Activated T-cell treated with anti-CD3 and anti-CD28 coated beads, Interleukin-2, amount 50 U/mL, for 24 hours (primary cell): ENCODE measurements at places on chromosomes 3 and 15.

DNA sequence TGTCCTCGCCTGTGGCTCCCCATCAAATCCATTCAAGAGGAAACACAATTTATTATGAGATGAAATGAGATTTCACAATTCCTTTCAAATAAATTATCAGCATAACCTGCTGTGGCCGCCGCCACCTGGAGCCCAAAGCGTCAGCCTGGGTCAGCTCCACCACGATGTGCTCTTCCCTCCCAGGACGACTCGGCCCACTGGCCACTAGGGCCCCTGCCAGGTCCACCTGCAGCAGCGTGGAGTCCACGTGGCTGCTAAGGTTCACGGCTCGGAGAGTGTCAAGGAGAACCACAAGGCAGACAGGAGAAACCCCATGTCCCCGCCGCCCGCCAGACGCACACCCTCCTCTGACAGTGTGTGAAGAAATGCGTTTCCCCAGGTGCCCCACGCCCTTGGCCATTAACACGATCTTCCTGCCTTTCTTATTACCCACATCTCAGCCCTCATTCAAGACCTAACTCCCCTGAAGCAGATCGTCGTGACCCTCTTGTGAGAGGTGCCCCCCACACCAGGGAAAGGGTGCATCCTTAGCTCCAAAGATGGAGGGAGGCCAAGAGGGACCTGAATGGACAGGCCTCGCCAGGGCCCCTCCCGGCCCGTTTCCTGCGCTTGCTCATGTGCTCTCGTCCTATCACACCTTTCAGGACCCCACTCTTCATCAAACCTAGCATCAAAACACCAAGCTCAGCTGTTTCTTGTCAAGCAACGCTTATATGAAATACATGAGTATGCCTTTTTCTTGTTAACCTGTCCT lies 80.6 kb downstream of the OCA2 start:
- DNase-seq: no peak
- no peaks in the 10 kb centered on the region for H3K27me3 ChIP-seq
- H3K27ac ChIP-seq: no peak overlapping the region

- H3K4me1 ChIP-seq: peaks cover 3% of the 10 kb centered on the region
- no peak overlapping the region for H3K4me3 ChIP-seq
- H3K27me3 ChIP-seq: no peaks in the 10 kb centered on the region
- no peak for DNase-seq
- no peak overlapping the region for H3K27ac ChIP-seq
Observed at GRCh38 chr3:52041118-52041731, 15.1 kb downstream of the DUSP7 start.

DNA sequence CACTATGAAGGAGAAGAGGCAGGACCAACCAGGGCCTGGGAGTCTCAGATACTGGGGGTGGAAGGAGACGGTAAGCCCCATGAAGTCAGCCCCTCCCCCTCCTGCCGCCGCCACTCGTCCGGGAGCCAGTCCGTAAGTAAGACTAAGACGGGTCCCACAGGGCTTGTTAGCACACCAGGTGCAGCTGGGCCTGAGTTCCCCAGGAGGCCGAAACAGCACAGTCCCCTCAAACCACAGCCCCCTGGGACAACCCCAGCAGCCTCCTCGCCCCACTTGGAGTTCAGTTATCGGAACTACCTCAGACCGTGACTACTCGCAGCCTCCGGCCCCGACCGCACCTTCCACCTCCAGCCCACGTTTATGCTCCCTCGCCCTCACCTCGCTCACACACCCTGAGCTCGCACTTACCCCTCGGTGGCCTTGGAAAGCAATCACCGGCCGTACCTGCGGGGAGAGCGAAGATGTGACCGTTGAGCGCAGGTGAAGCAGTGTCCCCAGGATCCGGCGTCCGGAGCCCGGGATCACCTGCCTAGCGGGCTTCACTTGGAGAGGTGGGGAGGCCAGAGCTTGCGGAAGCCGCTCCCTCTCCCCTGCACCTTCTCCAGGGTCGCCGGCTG lies 557 bp downstream of the ELL3 start:
- peaks cover 30% of the 10 kb centered on the region for H3K4me1 ChIP-seq
- H3K36me3 ChIP-seq: peaks cover 47% of the 10 kb centered on the region
- no peaks in the 10 kb centered on the region for H3K27me3 ChIP-seq
- peak overlapping the region; percentile 83 for H3K4me3 ChIP-seq

DNA sequence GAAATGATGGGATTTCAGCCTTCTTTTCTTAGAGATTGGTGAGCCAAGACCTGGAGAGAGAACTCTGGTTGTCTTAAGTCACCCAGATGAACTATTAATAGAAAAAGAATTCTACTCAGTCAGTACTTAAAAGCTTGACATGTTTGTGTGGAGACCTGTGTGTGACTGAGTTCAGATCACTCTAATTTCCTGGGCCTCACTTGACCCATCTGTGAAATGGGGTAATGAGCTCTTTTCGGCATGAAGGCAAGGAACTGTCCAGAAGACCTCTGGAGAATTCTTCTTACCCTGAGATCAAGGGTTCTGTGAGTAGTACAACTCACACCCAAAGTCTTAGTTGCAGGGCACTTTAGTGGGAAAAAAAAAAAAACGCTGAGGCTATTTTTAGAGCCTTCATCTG lies 92.9 kb downstream of the LPP start:
- peaks cover 14% of the 10 kb centered on the region for H3K36me3 ChIP-seq
- no peaks in the 10 kb centered on the region for H3K27me3 ChIP-seq
- no peak overlapping the region for H3K27ac ChIP-seq

- H3K4me3 ChIP-seq: no peak overlapping the region
- no peaks in the 10 kb centered on the region for H3K27me3 ChIP-seq
- H3K36me3 ChIP-seq: no peaks in the 10 kb centered on the region
- H3K27ac ChIP-seq: no peak overlapping the region
- no peak for DNase-seq
- H3K4me1 ChIP-seq: no peaks in the 10 kb centered on the region
Observed at GRCh38 chr3:93904568-93904967, 69.1 kb downstream of the PROS1 start.

- DNase-seq: no peak
- H3K27me3 ChIP-seq: no peaks in the 10 kb centered on the region
- peak overlapping the region; percentile 69 for H3K27ac ChIP-seq
Observed at GRCh38 chr3:43497905-43498365, 123.9 kb downstream of the ANO10 start.

DNA sequence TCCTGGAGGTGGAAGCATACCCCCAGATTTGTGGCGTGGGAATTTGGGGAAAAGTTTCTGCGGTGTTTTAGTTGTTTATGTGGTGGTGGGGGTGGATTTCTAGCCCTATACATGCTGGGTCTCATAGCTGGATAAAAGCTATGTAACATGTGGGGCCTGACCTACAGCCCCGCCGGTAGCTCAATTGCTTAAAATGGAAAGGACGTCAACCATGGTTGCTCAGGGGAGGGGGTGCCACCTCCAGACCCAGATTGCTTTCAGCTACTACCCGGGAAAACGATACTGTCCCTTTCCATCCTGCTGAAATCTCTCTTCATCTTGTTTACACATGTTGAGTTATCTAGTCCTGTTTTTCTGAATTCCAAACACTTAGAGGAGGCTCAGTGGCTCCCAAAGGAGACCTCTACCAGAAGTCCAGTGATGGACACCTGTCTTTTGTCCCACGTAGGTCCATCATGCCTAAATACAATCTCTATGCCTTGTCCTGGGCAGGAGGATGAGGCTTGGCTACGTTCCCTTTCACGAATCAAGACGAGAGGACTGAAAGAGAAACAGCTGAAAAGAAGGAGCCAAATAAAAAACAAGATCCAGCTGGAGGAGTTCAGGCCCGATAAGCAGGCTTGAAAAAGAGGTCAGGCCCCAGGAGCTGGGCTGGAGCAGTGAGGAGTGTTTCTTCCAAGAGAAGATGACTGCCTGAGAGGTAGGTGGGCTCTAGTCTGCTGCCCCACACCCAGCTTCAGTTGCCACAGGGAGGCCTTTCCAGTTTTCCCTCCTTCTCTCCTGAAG lies 72.1 kb upstream of the TPRG1 start:
- DNase-seq: no peak
- H3K4me1 ChIP-seq: no peaks in the 10 kb centered on the region
- no peaks in the 10 kb centered on the region for H3K36me3 ChIP-seq

GRCh38 chr3:127628788-127629466 lies at the start of gene PODXL2:
PODXL2 (plus strand) TSS chr3:127629185; CDS start chr3:127629220, 35 bp downstream.
- H3K4me3 ChIP-seq: peak within 1 kb of the TSS; percentile 73
- peaks cover 36% of the 10 kb centered on the region for H3K4me1 ChIP-seq
- H3K27me3 ChIP-seq: peaks cover 49% of the 10 kb centered on the region
- H3K36me3 ChIP-seq: no peaks in the 10 kb centered on the region
- H3K27ac ChIP-seq: peak within 1 kb of the TSS; percentile 81

DNA sequence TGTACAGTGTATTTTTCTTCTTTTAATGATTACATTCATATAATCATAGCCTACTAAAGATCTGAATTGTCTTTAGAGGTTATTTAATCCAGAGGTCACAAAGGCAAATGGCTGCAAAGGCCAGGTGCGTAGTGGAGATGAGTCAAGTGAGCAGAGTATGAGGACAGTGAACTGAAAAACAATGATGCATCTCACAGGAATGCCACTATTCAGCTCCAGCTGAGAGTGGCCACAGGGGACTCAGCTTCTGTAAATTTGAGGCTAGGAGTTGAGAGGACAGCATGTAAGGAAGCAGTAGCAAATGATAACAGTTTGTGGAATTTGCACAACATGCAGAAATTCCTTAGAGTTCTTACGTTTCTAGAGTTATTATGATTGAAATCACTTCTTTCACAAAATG lies 50.4 kb downstream of the COL6A5 start:
- H3K4me3 ChIP-seq: no peak overlapping the region
- no peak overlapping the region for H3K27ac ChIP-seq
- H3K27me3 ChIP-seq: peaks cover 20% of the 10 kb centered on the region
- no peaks in the 10 kb centered on the region for H3K4me1 ChIP-seq
- DNase-seq: no peak
- no peaks in the 10 kb centered on the region for H3K36me3 ChIP-seq

DNA sequence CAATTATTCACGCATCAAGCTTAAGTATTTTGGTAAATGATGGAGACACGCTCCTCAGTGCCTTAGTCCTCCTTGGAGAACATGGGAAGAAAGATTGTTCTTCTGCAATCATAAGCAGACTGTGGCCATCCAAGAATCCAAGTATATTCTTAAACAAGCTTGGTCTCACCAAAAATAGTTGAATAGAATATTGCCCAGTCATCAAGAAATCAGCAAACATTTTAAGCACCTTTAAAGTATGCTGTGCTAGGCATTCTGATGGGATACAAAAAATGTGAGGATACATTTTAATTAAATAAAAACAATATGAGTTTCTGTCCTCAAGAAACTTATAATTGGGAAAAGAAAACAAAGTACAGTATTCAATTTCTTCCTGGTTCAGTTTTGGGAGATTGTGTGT lies 445.5 kb downstream of the CNTN4 start:
- no peak for DNase-seq
- no peak overlapping the region for H3K4me3 ChIP-seq
- H3K27ac ChIP-seq: no peak overlapping the region
- no peaks in the 10 kb centered on the region for H3K27me3 ChIP-seq

GRCh38 chr15:63901912-63902670 lies 68.3 kb upstream of the HERC1 start:
- H3K27me3 ChIP-seq: no peaks in the 10 kb centered on the region
- H3K4me1 ChIP-seq: peaks cover 36% of the 10 kb centered on the region
- no peaks in the 10 kb centered on the region for H3K36me3 ChIP-seq
- H3K27ac ChIP-seq: no peak overlapping the region
- H3K4me3 ChIP-seq: no peak overlapping the region
- no peak for DNase-seq

DNA sequence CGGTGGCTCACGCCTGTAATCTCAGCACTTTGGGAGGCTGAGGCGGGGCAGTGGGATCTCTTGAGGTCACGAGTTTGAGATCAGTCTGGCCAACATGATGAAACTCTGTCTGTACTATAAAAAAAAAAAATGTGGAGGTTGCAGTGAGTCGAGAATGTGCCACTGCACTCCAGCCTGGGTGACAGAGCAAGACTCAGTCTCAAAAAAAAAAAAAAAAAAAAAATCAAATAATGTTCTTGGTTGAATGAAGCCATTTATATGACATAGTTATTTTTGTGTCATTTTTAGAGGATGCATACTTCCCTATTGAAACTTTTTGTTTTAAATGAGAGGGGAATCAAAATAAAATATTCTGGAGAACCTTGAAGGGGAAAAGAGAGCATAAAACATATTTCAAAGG lies 3.1 kb downstream of the HMCES start:
- no peak for DNase-seq
- H3K27ac ChIP-seq: peak overlapping the region; percentile 91
- H3K27me3 ChIP-seq: no peaks in the 10 kb centered on the region
- H3K36me3 ChIP-seq: peaks cover 72% of the 10 kb centered on the region
- H3K4me1 ChIP-seq: peaks cover 67% of the 10 kb centered on the region

GRCh38 chr3:4841225-4841624 lies 138.0 kb upstream of the BHLHE40 start:
- H3K4me3 ChIP-seq: no peak overlapping the region
- H3K27ac ChIP-seq: peak overlapping the region; percentile 72
- no peak for DNase-seq
- H3K36me3 ChIP-seq: peaks cover 69% of the 10 kb centered on the region
- H3K4me1 ChIP-seq: peaks cover 94% of the 10 kb centered on the region

- no peak overlapping the region for H3K27ac ChIP-seq
- peaks cover 8% of the 10 kb centered on the region for H3K4me1 ChIP-seq
- no peak overlapping the region for H3K4me3 ChIP-seq
- no peak for DNase-seq
Observed at GRCh38 chr3:52763466-52763865, 7.3 kb downstream of the NEK4 start.

- H3K27ac ChIP-seq: no peak overlapping the region
- no peaks in the 10 kb centered on the region for H3K27me3 ChIP-seq
- DNase-seq: no peak
- no peak overlapping the region for H3K4me3 ChIP-seq
- peaks cover 36% of the 10 kb centered on the region for H3K4me1 ChIP-seq
Observed at GRCh38 chr3:72338942-72339669, 509.1 kb downstream of the SHQ1 start.

DNA sequence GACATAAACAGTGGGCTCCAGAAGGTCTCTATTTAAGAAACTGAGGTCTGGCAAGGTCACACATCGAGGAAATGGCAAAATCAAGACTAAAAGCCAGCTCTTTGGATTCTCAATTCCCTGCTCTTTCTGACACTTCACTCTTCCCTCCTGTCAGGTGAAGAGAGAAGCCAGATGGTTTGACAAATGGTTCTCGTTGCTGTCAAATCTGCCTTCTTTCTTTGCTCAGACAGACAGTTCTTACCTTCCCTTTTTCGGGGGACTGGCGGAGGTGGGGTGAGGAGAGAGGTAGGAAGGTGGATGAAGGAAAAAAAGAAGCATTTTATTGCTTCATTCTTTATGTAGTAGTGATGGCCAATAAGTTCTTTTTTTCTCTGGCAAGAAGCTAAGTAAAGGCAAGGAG lies 133.4 kb downstream of the LPP start:
- peaks cover 72% of the 10 kb centered on the region for H3K4me1 ChIP-seq
- no peak overlapping the region for H3K4me3 ChIP-seq
- peak overlapping the region; percentile 33 for H3K27ac ChIP-seq
- H3K27me3 ChIP-seq: no peaks in the 10 kb centered on the region
- DNase-seq: no peak

GRCh38 chr3:54619531-54619930 lies 308.3 kb downstream of the LRTM1 start:
- no peaks in the 10 kb centered on the region for H3K36me3 ChIP-seq
- DNase-seq: no peak
- H3K27me3 ChIP-seq: no peaks in the 10 kb centered on the region
- no peak overlapping the region for H3K4me3 ChIP-seq
- no peak overlapping the region for H3K27ac ChIP-seq
